ENCODE measurements at places on chromosomes 13 and 19.

DNA sequence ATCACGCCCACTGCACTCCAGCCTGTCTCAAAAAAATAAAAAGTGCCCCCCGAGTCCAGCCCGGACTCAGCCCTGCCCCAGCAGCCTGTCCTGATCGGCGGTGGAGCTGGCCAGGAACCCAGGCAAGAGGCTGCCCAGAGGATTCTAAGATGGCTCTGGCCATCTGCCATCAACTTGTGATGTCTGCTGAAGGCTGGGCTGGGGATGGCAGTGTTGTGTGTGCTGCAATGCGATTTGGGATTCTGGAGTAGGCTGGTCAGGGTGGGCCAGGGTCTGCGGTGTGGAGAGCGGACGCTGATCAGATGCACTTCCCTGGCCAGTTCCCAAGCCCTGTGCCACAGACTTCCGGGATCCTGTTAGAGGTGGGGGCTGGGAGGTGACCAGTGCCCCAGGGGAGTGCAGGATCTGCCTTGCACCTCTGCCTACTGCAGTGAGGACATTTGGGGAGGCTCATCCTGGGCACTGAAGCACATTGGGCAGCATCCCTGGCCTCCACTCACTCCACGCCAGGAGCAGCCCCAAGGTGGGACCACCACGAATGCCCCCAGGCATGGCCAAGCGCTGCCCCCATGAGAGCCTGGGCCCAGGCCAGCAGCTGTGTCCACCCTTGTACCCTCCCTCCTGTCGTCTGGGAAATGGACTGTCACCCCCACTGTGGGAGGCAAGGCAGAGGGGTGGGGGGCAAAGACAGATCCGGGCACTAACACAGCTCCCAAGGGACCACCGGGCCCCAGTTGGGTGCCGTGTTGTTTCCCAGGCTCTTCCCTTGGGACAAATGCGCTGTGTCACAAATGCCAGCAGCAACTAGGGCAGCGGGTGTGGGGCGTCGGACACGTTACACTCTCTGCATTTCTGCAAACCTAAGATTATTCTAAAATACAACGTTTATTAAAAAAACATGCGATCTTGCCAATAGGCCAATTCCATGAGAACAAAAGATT, 3.4 kb upstream of the TBXA2R start:
- no peak for DNase-seq

GRCh38 chr19:38492181-38492813, 58.8 kb downstream of the RYR1 start:
- no peak for DNase-seq

DNA sequence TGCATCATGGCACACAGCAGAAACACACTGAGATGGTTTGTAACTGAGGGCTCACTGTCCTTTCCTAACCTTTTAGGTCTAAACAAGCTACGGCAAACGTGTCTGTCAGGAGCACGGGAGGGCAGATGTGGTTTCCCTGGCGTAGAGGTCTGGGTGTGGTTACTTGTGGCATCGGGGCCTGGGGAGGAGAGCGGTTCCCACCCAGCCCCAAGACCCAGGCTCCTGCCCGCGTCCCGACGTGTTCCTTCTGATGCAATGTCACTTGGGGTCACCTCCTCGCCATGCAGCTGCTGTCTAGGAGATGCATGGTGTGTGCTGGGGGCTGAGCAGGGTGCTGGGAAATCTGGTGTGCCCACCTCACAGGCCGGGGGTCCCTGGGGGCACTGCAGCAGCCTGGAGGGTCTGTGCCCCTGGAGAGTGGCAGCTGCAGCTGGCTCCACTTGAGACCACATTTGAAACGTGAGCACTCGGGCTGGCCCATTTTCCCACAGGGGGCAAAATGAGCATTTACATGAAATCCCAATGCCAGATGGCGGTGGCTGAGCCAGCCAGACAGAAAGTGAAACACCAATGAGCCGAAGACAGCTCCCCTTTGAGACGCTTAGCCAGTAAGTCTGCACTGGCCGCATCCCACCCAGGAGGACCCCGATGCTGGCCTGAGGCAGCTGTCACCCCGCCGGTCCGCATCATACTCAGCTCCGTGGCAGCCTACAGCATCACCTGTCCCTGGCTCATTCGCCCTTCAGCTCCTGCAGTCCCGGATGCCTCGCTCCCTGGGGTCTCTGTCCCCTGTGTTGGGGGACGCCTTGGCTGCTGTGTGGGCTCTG, 22.3 kb upstream of the MYDGF start:
- DNase-seq = no peak

DNA sequence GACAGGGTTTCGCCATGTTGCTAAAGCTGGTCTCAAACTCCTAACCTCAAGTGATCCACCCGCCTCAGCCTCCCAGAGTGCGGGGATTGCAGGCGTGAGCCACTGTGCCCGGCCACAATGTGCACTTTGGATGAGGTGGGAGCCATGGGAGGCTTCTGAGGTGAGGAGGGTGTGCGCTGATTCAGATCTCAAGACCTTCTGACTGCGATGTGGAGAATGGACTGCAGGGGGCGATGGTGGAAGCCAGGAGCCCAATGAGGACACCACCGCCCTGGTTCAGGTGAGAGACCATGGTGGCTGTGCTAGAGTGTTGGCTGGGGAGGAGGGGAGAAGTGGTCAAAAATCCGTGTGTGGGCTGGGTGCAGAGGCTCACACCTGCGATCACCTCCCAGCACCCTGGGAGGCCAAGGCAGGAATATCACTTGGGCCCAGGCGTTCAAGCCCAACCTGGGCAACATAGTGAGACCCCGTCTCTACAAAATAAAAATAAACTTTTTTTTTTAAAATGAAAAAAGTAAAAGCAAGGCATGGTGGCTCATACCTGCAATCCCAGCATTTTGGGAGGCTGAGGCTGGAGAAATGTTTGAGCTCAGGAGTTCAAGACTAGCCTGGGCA, 5.6 kb downstream of the INAFM1 start:
- no peak for DNase-seq

DNA sequence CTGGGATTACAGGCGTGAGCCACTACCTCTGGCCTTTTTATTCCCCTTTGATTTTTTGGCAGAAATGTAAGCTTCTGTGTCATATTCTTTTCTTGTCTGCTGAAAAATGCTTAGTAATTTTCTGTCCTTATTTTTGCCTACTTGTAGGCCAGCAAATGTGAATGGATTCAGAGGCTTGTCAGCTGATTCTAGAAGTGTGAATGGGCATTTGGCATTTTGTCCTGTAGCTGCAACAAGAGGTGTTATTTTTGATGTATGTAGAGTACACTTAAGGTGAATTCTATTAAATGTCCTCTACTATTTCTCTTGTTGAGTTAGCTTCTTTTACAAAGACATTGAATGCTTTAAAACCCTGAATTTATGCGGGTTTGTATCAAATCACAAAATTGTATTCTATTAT, 50.0 kb downstream of the FRY start:
- no peak for DNase-seq

- peak; percentile 43 for DNase-seq
These were observed 73.9 kb upstream of the SLC10A2 start for GRCh38 chr13:103140001-103140671.

- DNase-seq = no peak
These were observed 8.9 kb downstream of the ATP7B start for GRCh38 chr13:52002361-52002760.

- DNase-seq = no peak
These were observed 7.3 kb upstream of the MEDAG start for GRCh38 chr13:30898678-30899241.

DNA sequence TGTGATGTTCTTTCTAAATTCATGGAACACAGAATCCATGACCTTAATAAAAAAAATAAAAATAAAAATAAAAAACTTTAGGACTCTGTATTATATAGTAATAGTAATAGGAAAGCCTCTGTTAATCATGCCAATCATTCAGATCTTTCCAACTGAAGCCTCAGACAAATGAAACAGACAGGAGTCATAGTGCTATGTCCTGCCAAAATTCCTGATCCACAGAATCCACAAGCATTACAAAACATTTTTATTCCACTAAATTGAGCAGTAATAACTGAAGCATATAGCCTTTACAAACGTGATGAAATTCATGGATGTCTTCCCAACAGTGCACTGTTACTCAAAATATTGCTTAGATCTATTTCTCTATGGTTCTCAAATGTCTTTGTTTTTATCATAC, 820.6 kb upstream of the PCDH9 start:
- DNase-seq = no peak

DNA sequence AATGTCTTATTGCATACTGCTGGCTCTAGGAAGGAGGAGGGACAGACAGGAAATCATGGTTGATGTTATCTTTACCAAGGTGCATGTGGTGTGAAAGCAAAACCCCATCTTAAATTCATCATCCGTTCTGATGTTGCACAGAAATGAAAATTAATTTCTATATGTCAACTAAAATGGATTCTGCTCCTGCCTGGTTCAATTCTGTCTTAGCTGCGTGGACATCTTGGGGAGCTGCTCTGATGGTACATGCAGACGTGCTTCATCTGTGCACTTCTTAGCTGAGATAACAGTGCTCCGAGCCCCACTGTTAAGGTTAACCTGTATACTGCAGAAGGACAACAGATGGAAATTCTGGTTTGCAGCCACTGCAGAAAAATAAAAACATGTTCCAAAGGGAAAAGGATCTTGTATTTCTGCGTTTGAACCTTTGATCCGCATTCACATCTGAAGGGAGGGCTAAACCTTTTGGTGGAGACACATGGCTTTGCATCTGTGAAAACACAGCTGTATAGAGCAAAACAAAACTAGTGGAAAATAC, 155.6 kb downstream of the TM9SF2 start:
- no peak for DNase-seq

- no peak for DNase-seq
These were observed 10.0 kb upstream of the C19orf33 start for GRCh38 chr19:38294090-38294489.

GRCh38 chr19:8242211-8242821, 33.1 kb downstream of the CERS4 start:
- DNase-seq = no peak

DNA sequence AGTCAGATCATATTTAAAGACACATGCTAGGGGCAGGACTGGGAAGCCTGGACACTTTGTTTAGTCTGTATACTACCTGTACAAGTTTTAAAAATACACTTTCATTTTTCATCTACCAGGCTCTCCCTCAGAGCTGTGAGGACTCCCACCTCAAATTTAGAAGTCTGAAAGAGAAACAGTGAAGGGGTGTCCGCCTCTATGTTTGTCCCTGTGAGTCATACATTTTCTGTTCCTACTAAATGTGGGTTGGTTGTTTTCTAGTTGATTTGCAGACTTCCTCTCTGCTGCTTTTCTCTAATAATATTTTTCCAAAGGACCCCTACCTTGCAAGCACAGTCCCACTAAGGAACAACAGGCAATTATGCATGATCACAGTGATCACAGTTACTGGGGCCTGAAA, 110.5 kb downstream of the ENOX1 start:
- no peak for DNase-seq

DNA sequence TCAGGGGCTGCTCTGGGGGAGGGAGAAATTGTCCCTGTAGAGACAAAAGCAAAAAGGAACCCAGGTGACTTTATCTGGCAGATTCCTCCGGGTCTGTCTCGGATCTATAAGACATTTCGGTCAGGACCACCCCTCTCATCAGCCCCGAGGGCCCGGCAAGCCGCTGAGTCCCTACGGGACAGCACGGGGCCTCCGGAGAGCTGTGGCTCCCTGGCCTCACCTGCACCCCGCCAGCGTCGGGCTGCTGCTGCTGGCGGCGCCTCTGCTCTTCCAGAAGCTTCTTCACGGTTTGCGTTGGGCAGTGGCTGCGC, 1.9 kb downstream of the NFKBID start:
- DNase-seq = no peak

DNA sequence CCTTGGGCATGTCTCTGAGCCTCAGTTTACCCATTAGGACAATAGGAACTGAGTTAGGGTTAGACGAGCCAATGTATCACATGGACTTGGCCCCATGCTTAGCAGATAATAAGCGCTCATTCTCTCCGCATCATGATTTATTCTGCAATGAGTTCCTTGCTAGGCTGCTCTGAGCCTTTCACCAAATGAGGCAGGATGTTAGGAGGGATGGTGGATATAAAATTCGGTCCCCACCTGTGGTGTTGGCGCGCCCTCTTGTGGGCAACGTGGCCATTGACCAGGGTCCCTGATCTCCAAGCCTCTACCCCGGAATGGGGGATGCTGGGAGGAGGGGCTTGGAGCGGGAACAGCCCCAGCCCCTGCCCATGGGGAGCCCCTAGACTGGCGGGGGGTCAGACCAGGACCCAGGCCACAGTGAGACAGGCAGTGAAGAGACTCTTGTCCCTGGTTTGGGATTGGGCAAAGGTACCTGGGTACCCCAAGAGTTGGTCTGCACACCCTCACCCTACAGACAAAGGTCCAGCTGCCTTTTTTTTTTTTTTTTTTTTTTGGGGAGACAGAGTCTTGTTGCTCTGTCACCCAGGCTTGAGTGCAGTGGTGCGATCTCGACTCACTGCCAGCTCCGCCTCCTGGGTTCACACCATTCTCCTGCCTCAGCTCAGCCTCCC, 43.9 kb downstream of the CERS4 start:
- DNase-seq = peak; percentile 30

DNA sequence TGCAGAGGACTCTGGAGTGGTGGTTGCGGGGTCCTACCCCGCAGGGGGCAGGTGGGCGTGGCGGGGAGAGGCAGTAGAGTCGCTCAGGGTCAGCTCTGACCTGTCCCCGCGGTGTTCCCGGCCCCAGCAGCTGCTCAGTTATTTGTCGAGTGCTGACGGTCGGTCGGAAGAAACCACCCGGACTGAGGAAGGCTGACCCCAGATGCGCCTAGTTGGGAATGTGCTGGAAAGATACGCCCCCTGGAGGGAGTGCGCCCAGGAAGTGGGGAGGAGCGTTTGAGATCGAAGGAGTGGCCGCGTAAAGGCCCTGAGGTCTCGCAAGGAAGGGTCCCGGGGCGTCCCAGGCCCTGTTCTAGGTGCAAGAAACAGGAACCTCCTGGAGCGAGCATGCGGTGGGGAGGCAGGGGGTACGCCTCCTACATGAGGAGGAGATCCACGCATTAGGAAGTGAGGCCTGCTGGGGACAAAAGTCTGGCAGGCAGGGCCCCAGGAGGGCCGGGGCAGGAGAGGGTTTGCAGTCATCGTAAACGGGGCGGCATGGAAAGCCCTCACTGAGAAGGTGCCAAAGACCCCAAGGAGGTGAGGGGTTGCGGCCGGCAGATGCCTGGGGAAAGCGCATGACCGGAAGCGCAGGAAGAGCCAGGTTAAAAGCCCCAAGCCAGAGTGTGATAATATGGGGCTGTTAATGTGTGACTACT, 9.2 kb downstream of the CCDC8 start:
- no peak for DNase-seq

GRCh38 chr13:40158218-40158617, 502.8 kb downstream of the COG6 start:
- DNase-seq = no peak

DNA sequence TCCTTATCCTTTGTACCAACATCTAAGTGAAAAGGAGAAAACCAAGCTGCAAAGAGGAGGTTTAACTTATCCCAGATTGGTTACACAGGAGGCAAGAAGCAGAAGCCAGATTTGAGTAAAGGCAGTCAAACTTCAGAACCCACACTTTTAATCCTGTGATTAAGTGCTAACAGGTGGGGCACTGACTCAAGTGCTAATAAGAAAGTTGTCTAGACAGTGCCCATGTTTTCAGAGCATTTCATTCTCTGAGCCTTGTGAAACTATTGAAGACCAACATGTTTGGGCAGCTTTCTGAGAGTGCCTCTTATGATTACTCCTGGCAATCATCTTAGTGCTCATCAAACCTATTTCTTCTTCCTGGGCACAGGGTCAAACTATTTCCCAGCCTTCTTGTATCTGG, 380.8 kb downstream of the KCNRG start:
- no peak for DNase-seq

GRCh38 chr19:46193678-46194077, 35.9 kb upstream of the IGFL1 start:
- no peak for DNase-seq
